K562 (cell line): ENCODE measurements at places on chromosomes 5 and 9. TPM values are rescaled to one million over a fixed set of nuclear protein-coding genes. Genes with fewer than 3 reads are reported as not detected.

DNA sequence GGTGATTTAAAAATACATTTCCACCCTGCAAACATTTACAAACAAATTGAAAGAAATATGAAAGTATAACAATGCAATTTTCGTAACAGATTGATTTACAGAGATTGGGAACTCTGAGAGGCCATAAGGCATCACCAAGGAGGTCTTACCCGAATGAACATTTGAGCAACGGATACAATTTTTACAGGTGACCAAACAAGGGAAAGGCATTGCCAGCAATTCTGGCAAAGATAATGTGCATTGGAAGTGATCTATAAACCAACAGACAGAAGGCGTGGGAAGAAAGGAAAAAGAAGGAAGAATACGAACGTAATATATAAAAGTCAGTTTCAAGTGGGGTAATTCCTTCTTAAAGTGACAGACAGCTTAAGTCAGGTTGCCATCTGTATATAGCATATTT, 295.9 kb downstream of the CDH12 start:
- no peak for DNase-seq
- no peaks in the 10 kb centered on the region for H3K4me1 ChIP-seq
- H3K36me3 ChIP-seq = no peaks in the 10 kb centered on the region
- no peak overlapping the region for H3K4me3 ChIP-seq
- H3K27ac ChIP-seq = no peak overlapping the region

GRCh38 chr5:160173-160510, 31.2 kb upstream of the LRRC14B start:
- peaks cover 47% of the 10 kb centered on the region for H3K27me3 ChIP-seq
- no peak overlapping the region for H3K27ac ChIP-seq
- no peaks in the 10 kb centered on the region for H3K4me1 ChIP-seq
- no peak overlapping the region for H3K4me3 ChIP-seq

DNA sequence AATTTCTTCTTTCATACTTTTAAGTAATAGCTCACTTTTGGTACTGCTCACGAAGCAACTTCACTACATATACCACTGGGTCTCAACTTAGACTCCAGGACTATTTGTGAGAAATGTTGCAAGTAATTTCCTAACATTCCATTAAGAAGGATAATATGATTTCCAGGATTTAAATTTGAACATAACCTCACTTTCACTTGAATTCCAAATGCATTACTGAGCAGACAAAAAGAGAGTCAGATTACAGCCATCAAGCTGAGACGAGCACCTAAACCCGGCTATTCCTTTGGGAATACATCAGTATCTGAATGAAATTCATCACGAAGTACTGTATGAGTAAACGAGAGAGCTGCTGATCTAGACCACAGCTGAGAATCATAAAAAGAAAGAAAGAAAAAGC, 47.3 kb downstream of the LIFR start:
- H3K4me1 ChIP-seq = no peaks in the 10 kb centered on the region
- no peaks in the 10 kb centered on the region for H3K27me3 ChIP-seq
- DNase-seq = no peak

- H3K4me1 ChIP-seq = no peaks in the 10 kb centered on the region
- no peaks in the 10 kb centered on the region for H3K36me3 ChIP-seq
- no peak for DNase-seq
- H3K27me3 ChIP-seq = peaks cover 3% of the 10 kb centered on the region; the same call in 1 of the 3 replicates
- no peak overlapping the region for H3K4me3 ChIP-seq
These were observed 65.9 kb downstream of the ARHGAP26 start for GRCh38 chr5:142836048-142836447.

DNA sequence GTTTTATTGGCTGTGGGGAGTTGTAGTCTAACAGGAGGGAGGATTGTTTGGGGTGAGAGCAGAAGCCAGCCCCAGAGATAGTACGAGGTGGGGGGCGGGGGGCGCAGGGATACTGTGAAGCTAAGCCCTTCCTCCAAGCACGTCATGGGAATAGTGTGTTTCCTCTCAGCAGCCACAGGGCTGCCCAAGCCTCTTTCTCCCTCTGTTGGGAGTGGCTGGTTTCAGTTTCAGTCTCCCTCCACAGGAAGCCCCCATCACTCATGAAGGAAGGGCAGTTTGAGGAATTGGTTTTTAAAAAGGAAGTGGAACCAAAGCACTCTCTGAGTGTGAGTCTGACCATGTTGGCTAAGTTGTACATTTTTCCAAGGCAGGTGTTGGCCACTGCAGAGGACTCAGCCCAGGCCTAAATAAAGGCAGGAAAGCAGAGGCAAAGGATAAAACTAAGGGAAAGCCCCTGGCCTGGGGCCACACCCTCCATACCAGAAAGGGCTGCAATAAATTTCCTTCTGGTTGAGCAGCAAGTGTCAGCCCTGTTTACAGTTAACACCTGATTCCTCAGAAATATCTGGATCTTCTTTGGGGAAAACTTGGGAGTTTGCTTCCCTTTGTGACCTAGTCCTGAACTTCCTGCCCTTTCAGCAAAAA, 3.2 kb downstream of the RAB24 start:
- H3K27me3 ChIP-seq = no peaks in the 10 kb centered on the region
- no peak overlapping the region for H3K4me3 ChIP-seq
- peak overlapping the region; percentile 58; the same call in 2 of the 3 replicates for H3K27ac ChIP-seq

DNA sequence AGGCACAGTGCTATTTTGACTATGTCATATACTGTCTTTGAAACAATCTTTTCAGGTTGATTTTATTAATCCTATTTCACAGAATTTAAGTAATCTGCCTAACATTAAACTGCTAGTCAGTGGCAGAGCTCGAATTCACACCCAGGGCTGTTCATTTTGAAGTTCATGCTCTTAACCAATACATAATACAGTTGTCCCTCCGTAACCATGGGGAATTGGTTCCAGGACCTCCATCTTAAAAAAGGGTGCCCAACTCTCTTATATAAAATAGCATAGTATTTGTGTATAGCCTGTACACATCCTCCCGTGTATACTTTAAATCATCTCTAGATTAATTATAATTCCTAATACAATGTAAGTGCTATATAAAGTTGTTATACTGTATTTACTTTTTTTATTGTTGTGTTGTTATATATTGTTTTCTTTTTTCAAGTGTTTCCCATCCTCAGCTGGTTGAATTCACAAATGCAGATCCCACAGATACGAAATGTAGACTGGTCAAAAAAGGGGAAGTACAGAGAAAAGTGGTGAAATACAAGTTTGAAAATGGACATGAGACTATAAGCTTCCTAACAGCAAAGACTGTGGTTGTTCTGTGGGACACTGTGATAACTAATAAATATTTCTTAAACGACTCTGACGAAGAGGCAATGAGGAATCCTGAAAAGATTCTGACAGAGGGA, 18.3 kb downstream of the RFX3 start:
- H3K27ac ChIP-seq = peak overlapping the region; percentile 90
- peaks cover 7% of the 10 kb centered on the region; the same call in 1 of the 2 replicates for H3K4me1 ChIP-seq
- no peaks in the 10 kb centered on the region for H3K27me3 ChIP-seq
- peak overlapping the region; percentile 21; the same call in 1 of the 2 replicates for H3K4me3 ChIP-seq
- peak; percentile 12 for DNase-seq

- no peaks in the 10 kb centered on the region for H3K4me1 ChIP-seq
- no peak overlapping the region for H3K4me3 ChIP-seq
- H3K27ac ChIP-seq = no peak overlapping the region
- H3K36me3 ChIP-seq = no peaks in the 10 kb centered on the region
- DNase-seq = no peak
- no peaks in the 10 kb centered on the region for H3K27me3 ChIP-seq
These were observed 34.0 kb downstream of the CDC42SE2 start for GRCh38 chr5:131297886-131298285.

- H3K36me3 ChIP-seq = no peaks in the 10 kb centered on the region
- no peak overlapping the region for H3K4me3 ChIP-seq
- H3K27ac ChIP-seq = no peak overlapping the region
- no peak for DNase-seq
These were observed 8.9 kb upstream of the BNC2 start for GRCh38 chr9:16879416-16879815.

The PCDHA9 gene
- not detected in 2 replicates for total RNA-seq

The SPINK6 gene
- total RNA-seq = not detected in 2 replicates
